ENCODE measurements at places on chromosomes 13 and 19. TPM values are rescaled to one million over a fixed set of nuclear protein-coding genes. Genes with fewer than 3 reads are reported as not detected.

The NLRP5 gene
- total RNA-seq = not detected

The PBX4 gene
- total RNA-seq = 3.4 TPM

The SYNGR4 gene
- total RNA-seq = not detected

DNA sequence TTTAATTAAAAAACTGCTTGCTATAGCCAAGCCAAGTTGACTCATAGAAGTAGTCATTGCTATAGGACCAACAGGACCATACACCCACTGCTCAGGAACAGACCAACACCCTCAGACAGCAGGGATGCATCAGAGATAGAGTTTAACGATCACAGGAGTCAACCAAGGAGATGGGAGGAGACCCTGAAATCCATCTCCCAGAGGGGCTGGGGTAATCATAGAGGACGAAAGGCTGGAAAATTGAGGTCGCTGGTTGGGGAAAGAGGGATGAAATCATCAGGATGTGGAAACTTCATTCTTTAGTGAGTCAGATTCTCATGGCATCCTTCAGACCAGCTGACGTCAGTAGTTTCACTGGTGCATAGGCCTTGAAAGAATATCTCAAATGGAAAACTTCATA lies 160.4 kb upstream of the GPC6 start:
- no peak for DNase-seq

The PNMA8B gene
- 1.9 TPM for total RNA-seq

DNA sequence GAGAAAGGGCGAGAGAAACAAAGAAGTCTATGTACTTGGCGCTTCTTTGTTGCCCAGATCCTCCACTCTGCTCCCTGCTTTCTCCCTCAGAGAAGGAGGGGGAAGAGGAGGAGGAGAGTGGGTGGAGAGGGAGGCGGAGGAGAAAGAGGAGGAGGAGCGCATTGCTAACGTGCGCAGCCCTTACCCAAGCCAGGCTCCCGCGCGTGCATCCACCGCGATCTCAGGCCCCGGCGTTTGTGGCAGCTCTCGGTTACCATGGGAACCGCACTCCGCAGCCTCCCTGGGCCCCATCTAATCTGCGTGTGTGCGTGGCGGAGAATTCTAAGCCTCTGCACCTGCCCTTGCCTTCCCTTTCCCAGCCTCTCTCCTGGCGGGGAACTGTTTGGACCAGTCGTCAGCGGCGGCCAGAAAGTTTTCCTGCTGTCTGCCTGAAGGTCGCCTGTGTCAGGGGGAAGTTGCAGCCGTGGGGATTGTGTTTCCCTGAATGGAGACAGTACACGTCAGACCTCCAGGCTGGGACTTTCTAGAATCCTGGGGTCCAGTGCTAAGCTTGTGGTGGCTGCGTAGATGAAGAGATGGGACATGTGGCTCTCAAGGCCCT lies at the start of gene ERICH6B:
ERICH6B (minus strand) TSS at position 239 of the 601 bp plus-strand sequence. CDS start 18,734 bp downstream, outside the sequence.
- no peak for DNase-seq

The NKPD1 gene
- not detected for total RNA-seq

The EXOC3L2 gene
- total RNA-seq = 11.9 TPM

The GSX1 gene
- not detected for total RNA-seq

GRCh38 chr19:4157164-4157563 lies 3.7 kb downstream of the CREB3L3 start:
- no peak for DNase-seq

- DNase-seq = peak; percentile 85
Measured at GRCh38 chr13:106533943-106534638, 1.4 kb downstream of the EFNB2 start.

The SPART gene
- total RNA-seq = 86.8 TPM

The FPR1 gene
- 53.3 TPM for total RNA-seq

GRCh38 chr13:32159137-32159869 lies 127.7 kb downstream of the FRY start:
- DNase-seq = no peak

- no peak for DNase-seq
Measured at GRCh38 chr19:14400951-14401431, 18.1 kb downstream of the DDX39A start.
